Fibroblast of skin of left biceps (primary cell): ENCODE measurements at places on chromosomes 6 and 20.

- no peak for DNase-seq
Observed at GRCh38 chr6:83051377-83052172, 14.1 kb downstream of the UBE3D start.

DNA sequence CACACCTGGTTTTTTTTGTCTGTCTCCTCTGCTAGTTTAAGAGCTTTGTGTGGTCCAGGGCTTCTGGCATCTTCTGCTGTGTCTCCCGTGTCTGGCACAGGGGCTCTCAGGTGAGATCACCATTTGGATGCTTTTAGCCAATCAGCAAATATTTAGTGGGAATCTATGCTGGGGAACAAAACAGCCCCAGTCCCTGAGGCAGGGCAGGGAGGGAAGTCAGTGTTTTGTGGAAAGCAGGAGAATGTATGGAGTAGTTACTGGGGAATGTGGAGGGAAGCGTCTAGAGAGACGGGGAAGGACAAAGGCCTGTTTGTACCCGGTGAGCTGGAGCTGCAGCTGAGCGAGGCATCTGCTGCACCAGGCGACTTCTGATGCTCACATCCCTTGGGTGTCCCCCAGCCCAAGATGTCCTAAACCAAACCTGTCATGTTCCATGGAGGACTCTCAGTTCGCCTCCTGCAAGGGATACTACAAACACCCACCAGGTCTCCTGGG lies 49.3 kb upstream of the NNAT start:
- DNase-seq, result no peak

- no peak for DNase-seq
Observed at GRCh38 chr20:45341579-45341938, 6.7 kb downstream of the SDC4 start.

- no peak for DNase-seq
Observed at GRCh38 chr6:22221630-22222029, 75.2 kb downstream of the PRL start.

GRCh38 chr6:50843842-50844241 lies 25.2 kb downstream of the TFAP2B start:
- no peak for DNase-seq

DNA sequence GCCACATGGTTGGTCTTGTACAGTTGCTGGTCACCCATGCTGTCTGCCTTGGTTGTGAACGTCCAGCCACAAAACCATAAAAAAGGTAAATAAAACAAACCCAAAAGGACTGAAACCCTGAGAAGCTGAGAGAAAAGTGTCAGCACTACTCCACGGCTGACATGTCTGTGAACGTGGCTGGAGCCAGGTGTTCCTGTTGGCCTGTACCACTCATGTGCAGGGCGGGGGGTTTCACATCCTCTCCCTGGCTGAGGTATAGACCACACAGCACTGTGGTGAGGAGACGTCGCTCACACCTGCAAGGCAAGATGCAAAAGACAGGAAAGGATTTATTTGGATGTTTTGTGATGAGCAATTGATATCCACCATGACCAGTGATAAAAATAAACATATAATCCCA lies 51.9 kb upstream of the MRPS10 start:
- DNase-seq, result no peak

DNA sequence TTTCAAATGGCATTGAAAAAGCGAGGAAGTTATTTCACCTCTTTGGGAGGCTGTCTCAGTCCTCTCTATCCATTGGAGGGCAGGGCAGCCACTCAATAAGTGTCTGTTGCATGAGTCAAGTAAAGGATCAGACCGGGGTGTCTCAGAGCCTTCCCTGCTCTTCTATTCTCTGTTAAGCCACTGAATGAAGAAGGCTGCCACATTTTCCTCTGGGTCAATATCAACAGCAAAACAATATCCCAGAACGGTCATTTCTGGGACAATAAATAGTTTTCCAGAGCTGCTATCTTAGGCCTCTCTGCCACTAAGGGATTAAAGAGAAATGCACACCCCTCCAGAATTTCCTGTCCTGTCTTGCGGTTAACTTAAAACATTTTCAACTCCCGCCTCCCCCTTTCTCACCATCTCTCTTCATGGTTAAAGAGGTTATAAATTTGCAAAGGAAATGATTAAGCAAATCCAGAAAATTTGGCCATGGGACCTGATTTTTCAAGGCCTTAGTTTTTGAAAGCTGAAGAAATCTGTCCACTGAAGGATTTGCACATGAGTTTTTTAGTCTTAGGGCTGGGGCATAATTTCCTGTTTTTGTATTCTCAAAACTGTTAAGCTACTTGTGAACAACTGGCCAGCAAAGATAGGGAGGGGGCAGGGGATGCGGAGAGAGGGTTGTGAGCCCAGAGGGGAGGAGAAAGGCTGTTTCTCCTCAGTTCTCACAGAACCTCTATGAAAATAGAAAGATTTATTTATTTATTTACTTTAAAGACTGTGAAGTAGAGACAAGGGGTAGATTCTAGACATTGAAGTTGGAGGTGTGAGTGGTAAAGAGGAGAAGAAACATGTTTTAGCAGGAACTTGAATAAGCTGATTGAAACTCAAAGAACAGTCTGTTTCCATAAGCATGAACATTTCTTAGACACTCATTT lies 135.7 kb downstream of the BCAS1 start:
- peak; percentile 75 for DNase-seq

DNA sequence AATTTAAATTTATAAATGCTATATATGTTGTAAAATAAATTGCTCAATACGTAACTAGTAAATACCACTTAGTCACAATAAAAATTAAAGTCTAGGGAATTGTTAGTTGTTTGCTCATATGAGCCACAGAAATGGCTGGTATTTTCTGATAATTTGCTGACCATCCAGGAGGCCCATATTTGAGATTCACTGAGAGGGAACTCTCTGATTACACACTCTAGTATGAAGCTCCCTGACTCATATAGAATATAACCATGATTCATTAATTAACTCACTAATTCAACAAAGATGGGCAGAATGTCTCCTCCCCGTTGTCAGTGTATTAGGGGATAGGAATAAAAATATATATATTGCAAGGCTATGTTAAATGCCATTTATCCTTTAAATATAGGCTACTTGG lies 46.6 kb upstream of the TMEM30A start:
- peak; percentile 90 for DNase-seq

DNA sequence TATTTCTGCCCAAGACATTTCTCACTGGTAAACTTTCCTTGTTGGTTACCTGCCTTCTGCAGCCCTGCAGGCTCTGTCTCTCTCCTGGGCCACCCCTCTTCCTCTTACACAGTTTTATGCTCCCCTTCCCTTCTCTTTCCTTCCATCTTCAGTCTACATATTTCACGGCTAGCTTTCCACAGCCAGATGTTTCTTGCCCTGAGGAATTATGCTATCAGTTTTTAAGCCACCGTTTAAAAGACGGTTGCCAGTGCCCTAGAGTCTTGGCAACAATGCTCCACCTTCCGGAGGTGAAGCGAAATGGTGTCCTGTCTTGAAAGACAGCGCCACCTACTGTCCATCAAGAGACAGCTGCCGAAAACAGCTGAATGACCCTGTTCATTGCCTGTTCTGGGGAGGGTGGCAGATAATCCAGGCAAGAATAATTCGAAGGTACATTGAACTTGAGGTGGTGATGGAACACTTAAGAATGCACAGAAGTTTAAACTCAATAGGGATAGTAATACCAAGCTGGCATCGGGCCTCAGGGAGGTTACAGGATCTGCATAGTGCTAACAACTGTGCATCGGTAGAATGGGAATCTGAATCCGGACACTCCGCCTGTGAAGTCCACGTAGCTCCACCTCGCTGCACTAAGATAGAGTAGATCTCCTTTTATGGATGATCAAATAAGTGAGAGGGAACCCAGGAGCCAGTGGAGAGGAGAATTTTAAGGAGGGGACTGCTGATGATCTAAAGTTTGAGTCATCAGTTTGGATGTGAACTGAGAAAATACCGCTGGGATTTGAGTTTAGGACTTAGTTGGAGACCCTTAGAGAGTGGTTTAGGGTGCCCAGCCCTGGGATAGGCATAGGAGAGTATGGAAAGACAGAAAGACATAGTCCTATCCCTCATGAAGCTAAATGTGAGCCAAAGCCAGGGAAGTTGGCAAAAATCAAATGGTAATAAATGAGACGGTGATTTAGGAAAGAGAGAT lies 4.8 kb upstream of the TRIM40 start:
- DNase-seq, result peak; percentile 66

DNA sequence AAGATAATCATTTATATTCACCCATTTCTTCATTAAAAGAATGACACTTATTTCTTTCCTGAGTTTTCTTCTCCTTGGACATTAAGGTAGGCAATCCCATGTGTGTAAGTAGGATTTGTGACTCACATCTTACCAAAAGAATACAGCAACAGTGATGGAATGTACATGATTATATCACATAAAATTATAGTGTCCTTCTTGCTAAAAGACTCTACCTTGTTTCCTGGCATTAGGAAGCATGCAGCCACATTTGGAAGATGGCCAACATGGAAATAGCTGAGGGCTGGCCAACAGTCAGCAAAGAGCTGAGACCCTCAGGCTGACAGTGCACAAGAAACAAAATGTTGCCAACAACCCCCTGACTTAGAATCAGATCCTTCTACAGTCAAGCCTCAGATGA lies 327.9 kb upstream of the MARCKS start:
- no peak for DNase-seq

DNA sequence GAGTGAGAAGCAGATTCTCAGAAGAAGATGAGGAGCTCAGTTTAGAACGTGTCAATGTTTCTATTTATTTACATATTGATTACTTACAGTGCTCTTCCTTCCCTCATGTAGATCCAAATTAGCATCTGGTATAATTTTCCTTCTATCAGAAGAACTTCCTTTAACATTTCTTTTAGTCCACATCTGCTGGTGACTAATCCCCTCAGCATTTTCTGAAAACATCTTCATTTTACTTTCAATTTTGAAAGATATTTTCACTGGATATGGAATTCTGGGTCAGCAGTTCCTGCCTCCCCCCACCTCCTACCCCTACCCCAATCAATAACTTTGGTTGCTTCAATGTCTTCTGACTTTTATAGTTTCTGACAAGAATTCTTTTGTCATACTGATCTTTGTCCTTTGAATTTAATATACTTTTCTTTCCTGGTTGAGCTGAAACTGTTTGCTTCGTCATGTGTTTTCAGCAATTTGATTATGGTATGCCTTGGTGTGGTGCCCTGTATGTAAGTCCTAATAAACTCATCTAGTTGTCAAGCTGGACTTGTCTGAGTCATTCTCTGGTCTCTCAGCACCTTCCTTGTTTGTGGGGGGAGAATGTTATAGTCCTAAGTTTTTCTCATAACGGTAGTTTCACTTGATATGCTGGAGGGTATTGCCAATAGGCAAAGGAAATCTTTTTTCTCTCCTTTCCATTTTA lies 57.0 kb downstream of the SMPDL3A start:
- peak; percentile 10 for DNase-seq

- DNase-seq, result no peak
Observed at GRCh38 chr6:37056112-37056403, 50.6 kb downstream of the FGD2 start.

- no peak for DNase-seq
Observed at GRCh38 chr6:71737953-71738352, 148.4 kb upstream of the RIMS1 start.

- no peak for DNase-seq
Observed at GRCh38 chr6:106736502-106736901, 107.1 kb downstream of the QRSL1 start.

- no peak for DNase-seq
Observed at GRCh38 chr6:13101985-13102384, 226.4 kb downstream of the TBC1D7 start.

DNA sequence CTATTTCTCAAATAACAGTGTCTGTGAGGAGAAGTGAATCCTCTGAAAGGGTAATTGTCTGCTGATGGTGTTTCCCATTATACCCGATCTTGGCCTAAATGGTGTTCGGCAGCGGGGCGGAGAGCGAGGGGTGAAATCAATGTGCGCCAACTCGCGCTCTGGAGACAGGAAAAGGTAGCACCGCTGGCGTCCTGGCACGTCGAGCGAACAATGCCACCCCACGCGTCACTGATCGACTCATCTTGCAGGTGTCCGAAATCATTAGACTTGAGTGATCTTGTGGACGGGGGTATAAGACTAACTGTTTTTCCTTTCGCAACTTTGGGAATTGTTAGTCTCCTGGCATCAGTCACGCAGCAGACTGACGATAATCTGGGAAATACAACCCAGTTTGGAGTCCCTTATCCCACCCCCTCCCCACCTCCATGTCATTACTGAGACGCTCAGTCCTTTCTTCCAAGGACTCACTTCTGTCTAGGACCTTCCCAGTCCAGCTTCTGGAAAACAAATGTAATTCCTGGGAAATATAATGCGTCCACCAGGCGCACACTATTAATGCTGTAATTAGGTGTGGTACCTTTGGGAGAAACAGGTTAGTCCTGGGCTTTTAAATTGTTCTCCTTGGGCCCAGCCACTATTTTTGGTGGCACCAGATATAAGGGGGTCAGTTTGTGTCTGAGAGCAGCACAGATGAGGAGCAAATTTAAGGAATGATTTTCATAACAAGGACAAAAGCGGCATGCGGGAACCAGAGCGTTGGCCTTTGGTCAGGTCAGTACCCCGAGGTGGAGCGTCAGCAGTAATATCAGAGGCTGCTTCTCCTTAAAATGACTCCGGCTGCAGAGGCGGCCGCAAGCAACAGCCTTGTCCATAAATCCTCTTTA lies 2.3 kb downstream of the LINC00237 start:
- no peak for DNase-seq

GRCh38 chr6:16832043-16832567 lies 70.8 kb upstream of the ATXN1 start:
- no peak for DNase-seq

DNA sequence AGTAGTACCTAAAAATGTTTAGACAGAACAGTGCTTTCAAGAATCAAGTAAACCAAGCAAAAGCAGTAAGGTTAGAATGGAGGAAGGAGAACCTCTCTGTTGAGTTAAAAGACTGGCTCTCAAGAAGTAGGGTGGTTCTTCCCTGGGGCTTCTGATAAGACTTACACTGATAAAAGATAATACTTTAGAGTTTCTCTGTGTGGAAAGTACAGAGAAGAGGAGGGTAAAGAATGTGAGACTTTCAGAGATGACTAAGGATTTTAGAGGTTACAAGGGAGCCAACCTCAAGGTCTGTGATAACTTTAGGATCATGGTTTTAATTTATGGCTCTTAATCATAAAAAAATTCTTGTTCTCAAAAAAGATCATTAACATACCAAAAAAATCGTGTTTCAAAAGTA lies 30.9 kb upstream of the ALDH8A1 start:
- DNase-seq, result no peak

DNA sequence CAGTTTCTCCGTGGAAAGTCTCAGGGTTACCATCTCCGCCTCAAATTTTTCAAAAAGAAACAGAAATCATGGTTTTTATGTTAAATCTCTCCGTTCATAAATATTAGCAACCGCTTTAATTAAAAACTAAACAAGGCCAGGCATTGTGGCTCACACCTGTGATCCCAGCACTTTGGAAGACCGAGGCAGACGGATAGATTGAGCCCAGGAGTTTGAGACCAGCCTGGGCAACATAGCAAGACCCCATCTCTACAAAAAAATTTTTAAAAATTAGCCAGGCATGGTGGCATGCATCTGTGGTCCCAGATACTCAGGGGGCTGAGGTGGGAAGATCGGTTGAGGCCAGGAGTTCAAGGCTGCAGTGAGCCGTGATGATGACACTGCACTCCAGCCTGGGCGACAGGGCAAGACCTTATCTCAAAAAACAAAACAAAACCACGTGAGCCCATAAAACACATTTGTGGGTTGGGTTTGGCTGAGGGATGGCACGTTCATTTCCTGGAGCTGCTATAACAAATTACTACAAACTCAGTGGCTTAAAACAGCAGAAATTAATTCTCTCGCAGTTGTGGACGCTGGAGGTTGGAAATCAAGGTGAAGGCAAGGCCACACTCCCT lies 223.2 kb downstream of the ZNF217 start:
- no peak for DNase-seq

- no peak for DNase-seq
Observed at GRCh38 chr6:75937846-75938245, 134.6 kb downstream of the IMPG1 start.
